ENCODE measurements at places on chromosomes 7 and 10.

DNA sequence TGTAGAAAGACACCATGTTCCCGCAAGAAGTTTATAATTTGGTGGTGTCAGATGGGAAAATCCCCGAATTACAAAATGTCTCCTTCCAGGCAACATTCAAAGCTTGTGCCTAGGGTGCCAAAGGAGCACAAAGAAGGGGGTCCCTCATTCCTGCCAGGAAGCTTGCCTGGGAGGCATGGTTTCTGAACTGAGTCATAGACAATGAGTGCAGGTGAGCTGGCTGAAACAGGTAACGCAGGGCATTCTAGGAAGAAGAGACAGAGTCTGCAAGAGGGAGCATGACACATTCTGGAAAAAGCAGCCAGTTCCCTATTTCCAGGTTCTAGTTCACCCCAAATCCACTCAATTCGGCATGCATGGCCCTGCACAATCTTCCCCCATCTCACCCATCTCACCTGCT lies 11.9 kb upstream of the CALU start:
- DNase-seq: no peak

GRCh38 chr7:135802697-135803096 lies 54.1 kb upstream of the FAM180A start:
- no peak for DNase-seq

- no peak for DNase-seq
These were observed 2.5 kb upstream of the MAP3K8 start for GRCh38 chr10:30431435-30431911.

DNA sequence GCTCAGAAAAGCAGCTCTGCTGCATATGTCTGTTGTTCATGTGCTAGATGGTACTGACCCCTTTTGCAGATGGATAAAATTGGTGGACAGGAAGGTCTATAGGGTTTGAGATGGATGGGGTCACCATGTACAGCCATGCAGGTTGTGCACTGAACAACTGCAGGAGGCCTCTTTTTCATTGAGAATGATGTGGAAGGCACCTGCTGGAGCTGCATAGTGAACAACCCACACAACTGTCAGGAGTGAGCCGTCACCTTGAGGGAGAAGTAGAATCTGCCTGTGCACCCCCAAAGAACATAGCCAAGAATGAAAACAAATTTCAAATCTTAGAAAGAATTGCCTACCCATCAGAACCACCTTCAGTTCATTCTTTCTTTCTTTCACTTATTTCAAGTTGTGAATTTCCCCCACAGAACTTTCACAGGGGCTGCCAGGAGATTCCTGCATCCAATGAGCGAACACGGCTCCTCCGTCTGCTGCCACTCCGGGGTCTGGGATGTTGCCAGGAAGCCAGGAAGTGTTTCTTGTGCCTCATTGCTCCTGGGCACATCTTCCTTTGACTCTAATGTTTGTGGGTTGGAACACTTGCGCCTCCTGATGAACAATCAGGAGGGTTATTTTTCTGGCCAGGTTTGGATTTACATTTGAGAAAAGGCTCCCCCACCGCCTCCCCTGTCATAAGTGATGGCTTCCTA lies 53.7 kb upstream of the DOCK1 start:
- DNase-seq: no peak

- DNase-seq: no peak
These were observed 108.3 kb upstream of the DPP6 start for GRCh38 chr7:153943861-153944260.

GRCh38 chr7:69654849-69655707 lies 56.8 kb downstream of the AUTS2 start:
- no peak for DNase-seq

DNA sequence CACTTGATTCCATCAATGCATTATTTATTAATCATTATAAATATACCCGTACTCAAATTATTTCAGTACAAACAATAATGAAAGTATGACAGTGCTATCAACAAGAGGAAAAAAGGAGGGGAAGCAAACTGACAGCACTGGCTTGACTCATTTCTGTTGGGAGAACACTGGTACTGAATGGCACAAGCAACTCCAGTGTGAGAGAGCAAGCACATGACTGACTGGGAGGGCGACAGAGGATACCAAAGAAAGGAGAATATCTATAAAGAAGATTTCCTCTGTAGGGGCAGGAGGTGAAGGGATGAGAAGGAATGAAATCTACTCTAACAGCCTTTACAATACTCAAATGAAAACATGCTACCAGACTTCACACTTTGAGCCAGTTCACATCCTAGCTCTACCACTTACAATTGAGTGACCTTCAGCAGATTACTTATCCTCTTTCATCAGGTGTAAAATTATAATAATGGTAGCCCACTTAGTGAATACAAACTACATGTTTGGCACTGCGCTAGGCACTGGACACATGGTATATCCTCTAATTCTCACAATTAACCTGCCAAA lies 1.5 kb downstream of the USP54 start:
- DNase-seq: no peak

DNA sequence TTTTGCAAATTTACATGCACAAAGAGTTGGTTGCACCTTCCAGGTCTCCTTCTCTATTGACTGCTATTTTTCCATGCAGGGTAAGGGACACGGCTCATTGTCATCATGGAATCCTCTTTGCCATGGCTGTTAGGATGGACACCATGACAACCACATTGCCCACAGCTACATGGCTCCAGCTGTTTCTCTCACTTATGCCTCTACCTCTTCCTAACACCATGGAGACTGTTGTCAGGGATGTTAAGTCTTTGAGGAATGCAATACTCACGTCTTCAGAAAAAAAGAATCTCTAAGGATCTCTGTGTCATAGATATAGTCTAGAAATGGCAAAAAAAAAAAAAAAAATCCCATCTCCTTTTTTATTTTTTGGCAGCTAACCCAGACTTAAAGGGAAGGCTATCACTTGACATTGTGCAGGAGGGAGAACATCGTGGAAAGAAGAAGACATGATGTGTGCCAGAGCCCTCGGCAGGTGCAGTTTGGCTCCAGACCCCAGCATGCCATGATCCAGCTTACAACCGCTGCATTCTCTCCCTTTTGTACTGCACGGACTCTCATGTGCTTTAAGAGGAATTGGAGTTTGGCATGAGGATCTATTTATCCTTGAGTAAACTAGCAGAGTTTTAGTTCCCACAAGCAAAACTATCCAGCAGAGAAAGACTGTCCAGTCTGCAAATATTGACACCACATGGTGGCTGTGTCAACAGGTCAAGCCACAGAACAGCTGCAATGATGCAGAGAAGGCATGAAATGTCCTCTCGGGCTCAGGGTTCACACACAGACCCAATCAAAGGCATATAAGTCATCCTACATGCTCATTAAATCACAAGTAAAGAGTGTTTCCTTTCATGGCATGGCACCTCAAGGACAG lies 70.8 kb downstream of the FRMD4A start:
- DNase-seq: no peak

DNA sequence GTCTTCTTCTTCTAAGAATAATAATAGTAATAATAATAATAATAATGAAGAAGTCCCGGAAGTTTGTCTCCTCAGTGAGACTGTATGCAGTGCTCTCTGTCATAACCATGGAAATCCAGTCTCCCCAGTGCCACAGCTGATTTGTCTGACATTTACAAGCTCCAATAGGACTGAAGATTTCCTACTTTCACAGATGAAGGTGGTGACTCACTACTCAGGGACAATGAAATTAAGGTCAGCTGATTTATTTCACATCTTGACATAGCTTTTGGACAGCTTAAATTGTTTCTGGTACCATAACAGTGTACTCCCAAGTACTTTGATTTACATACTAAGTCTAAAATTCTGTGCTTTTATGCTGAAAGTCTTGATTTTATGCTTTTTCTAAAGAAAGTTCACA lies 6.9 kb downstream of the CELF2 start:
- no peak for DNase-seq

- no peak for DNase-seq
These were observed 8.0 kb downstream of the FLNC start for GRCh38 chr7:128838109-128838779.

GRCh38 chr10:91194497-91195179 lies 25.8 kb upstream of the PCGF5 start:
- DNase-seq: no peak

GRCh38 chr7:26916336-26916735 lies 51.9 kb upstream of the SKAP2 start:
- no peak for DNase-seq

GRCh38 chr10:78424723-78425122 lies 391.1 kb downstream of the RPS24 start:
- no peak for DNase-seq

DNA sequence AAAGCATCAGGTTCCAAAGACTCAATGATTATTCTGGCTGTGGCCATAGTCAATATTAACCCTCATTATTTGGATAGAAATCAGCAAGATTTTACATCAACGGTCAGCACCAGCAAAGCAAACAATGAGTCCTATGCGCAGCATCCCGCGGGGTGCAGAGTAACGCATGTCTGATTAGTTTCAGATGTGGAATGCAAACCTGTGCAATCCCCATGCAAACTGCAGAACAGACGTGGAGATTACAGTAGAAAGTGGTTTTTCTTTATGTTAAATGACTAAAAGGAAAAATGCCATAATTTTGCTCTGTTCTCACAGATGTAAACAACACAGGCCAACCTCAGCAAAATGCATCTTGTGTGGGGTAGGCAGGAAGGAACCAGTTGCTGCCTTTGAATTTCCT lies 258.1 kb upstream of the GRB10 start:
- DNase-seq: no peak

- DNase-seq: no peak
These were observed 3.7 kb downstream of the AGR2 start for GRCh38 chr7:16801111-16801542.

DNA sequence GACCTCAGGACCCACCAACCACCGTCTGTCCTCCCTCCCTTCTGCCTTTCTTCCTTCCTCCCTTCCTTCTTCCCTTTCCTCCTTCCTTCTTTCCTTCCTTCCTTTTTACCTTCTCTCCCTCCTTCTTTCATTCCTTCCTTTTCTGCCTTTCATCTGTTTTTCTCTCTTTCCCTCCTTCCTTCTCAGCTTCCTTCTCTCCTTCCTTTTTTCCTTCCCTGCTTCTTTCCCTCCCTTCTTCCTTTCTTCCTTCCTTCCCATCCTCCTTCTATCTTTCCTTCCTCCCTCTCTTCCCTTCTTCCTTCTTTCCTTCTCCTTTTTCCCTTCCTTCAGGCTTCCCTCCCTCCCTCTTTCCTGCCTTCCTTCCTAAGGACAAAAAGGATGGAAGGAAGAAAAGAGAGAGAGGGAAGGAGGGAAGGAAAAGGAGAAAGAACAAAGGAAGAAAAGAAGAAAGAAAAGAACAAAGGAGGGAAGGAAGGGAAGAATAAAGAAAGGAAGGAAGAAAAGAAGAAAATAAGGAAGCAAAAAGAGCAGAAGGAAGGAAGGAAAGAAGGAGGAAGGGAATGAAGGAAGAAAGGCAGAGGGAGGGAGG lies 405.0 kb downstream of the GRID1 start:
- no peak for DNase-seq

GRCh38 chr7:45695249-45695995 lies 121.3 kb downstream of the ADCY1 start:
- no peak for DNase-seq

DNA sequence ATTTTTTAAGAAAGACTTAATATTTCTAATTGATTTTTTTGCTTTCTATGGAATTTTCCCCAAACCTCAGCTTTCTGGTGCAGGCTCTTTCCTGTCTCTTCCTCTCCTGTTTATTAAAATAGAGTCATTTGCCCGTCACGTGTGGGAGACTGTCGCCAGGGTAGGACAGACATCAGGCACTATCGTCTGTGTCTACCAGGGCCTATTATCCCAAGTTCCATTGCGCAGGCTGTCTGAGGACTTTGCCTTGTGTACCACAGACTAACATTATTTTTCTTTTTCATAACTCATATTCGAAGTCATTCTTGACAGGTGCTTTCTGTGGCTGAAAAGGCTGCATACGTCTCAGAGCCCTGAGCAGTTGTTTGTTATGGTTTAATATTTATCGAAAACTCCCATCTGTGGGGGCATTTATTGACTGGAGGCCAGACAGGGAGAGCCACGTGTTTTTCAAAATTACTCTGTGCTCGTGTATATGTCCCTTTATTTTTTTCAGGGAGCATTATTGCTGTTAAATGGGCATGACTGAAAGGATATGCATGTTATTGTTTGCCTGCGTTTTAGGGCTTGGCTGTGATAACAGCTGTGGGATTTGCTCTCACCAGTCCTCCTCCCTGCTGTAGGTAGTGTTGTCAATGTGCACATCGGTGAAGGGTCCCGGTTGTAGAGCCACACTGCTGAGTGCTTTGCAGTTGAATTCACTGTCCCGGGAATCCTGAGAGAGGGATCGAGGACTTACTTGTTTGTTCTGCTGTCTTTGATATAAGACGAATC lies 89.8 kb downstream of the CAMK1D start:
- DNase-seq: no peak

DNA sequence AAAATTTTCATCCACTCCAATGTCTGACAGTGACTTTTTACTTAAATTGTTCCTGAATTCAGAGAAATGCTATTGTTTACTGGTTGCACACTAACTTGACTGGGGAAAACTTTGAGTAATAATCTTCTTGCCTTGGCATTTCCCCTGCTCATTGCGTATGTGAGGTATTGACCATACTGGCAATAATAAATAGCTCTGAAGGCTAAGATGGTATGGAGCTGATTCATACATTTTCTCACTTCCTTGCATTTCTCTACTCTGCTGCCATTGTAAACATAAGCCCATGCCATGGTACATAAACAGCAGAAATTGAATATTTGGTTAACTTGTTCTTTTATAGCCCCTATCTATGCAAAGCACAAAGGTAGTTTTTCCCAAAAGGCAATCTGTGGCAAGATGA lies 290.0 kb downstream of the RNLS start:
- no peak for DNase-seq

GRCh38 chr7:21317966-21318915 lies 109.6 kb upstream of the SP4 start:
- no peak for DNase-seq

DNA sequence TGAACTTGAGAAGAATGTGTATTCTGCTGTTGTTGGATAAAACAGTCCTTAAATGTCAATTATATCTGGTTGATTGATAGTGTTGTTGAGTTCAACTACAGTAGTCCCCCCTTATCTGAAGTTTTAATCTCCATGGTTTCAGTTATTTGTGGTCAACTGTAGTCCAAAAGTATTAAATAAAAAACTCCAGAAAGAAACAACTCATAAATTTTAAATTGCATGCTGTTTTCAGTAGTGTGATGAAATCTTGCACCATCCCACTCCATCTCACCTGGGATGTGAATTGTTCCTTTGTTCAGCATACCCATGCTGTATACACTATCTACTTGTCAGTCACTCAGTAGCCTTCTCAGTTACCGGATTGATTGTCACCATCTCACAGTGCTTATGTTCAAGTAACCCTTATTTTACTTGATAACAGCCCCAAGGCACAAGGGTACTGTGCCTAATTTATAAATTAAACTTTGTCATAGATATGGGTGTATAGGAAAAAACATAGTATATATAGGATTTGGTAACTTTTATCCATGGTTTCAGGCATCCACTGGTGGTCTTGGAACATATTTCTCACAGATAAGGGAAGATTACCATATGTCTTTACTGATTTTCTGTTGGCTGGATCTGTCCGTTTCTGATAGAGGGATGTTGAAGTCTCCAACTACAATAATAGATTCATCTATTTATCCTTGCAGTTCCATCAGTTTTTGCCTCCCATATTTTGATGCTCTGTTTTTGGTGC lies 57.1 kb downstream of the AOAH start:
- no peak for DNase-seq

All from stimulated activated CD8-positive, alpha-beta memory T cell treated with anti-CD3 and anti-CD28 coated beads, Interleukin-7, amount 100 ng/mL, for 1 hour (primary cell).